ENCODE measurements at places on chromosomes 3 and 15. TPM values are rescaled to one million over a fixed set of nuclear protein-coding genes. Genes with fewer than 3 reads are reported as not detected.

SEC22A gene
- total RNA-seq, result 29.9 TPM

RYR3 gene
- total RNA-seq, result 4.7 TPM

THAP10 gene
- 3.3 TPM for total RNA-seq

NOX5 gene
- not detected for total RNA-seq

CLSTN2 gene
- total RNA-seq, result 8.7 TPM

CISH gene
- 9.3 TPM for total RNA-seq

SCG5 gene
- total RNA-seq, result 4.2 TPM

CEMIP gene
- 0.54 TPM for total RNA-seq

CNTN4 gene
- 10.2 TPM for total RNA-seq

ASB14 gene
- total RNA-seq, result 0.16 TPM

PATL2 gene
- total RNA-seq, result not detected

TMEM158 gene
- total RNA-seq, result 3.1 TPM

DNAJA4 gene
- 9.9 TPM for total RNA-seq

SV2B gene
- total RNA-seq, result 0.16 TPM

SYNPR gene
- 0.47 TPM for total RNA-seq

ZPLD1 gene
- 0.15 TPM for total RNA-seq

RFX7 gene
- total RNA-seq, result 6.9 TPM

CHRM5 gene
- not detected for total RNA-seq

LRTM1 gene
- not detected for total RNA-seq

CPN2 gene
- not detected for total RNA-seq

WDR76 gene
- total RNA-seq, result 6.4 TPM

WDR93 gene
- total RNA-seq, result 0.15 TPM

STRA6 gene
- total RNA-seq, result not detected

PODXL2 gene
- 2.7 TPM for total RNA-seq

HHLA2 gene
- total RNA-seq, result not detected

GCSAM gene
- not detected for total RNA-seq

GOLGA8Q gene
- 1.2 TPM for total RNA-seq

CYP11A1 gene
- total RNA-seq, result 2.0 TPM

ILDR1 gene
- 0.74 TPM for total RNA-seq

TMCO5A gene
- total RNA-seq, result not detected

FGD5 gene
- total RNA-seq, result 16.1 TPM

WDR72 gene
- not detected for total RNA-seq

ACAN gene
- not detected for total RNA-seq

CERS3 gene
- total RNA-seq, result 0.35 TPM

IL17RC gene
- 54.1 TPM for total RNA-seq

MEGF11 gene
- total RNA-seq, result not detected

GOLGA6D gene
- not detected for total RNA-seq

OR5H14 gene
- not detected for total RNA-seq

VIPR1 gene
- 4.9 TPM for total RNA-seq

CCRL2 gene
- total RNA-seq, result 15.8 TPM

ADPGK gene
- total RNA-seq, result 19.7 TPM

PPM1M gene
- total RNA-seq, result 36.6 TPM

ZDHHC23 gene
- total RNA-seq, result 1.7 TPM

AP3B2 gene
- 2.2 TPM for total RNA-seq

HYKK gene
- 5.6 TPM for total RNA-seq

ADAMTS17 gene
- total RNA-seq, result 4.9 TPM

ARHGEF3 gene
- total RNA-seq, result 10.4 TPM

CD86 gene
- 1.4 TPM for total RNA-seq

IL17RB gene
- 0.59 TPM for total RNA-seq

CPNE4 gene
- not detected for total RNA-seq

PLAAT1 gene
- total RNA-seq, result not detected

GOLGA6L10 gene
- 1.2 TPM for total RNA-seq

NFKBIZ gene
- total RNA-seq, result 87.0 TPM

ZNF774 gene
- 1.2 TPM for total RNA-seq

CDHR4 gene
- total RNA-seq, result not detected

SPRED1 gene
- 23.3 TPM for total RNA-seq

SCN11A gene
- total RNA-seq, result 0.15 TPM
